ENCODE measurements at places on chromosomes 1 and 21. TPM values are rescaled to one million over a fixed set of nuclear protein-coding genes. Genes with fewer than 3 reads are reported as not detected.

- no peaks in the 10 kb centered on the region for H3K36me3 ChIP-seq
- H3K27me3 ChIP-seq: no peaks in the 10 kb centered on the region
- no peak overlapping the region for H3K4me3 ChIP-seq
- no peaks in the 10 kb centered on the region for H3K4me1 ChIP-seq
- DNase-seq: no peak
These were observed 1693.4 kb downstream of the NCAM2 start for GRCh38 chr21:22691658-22692057.

DNA sequence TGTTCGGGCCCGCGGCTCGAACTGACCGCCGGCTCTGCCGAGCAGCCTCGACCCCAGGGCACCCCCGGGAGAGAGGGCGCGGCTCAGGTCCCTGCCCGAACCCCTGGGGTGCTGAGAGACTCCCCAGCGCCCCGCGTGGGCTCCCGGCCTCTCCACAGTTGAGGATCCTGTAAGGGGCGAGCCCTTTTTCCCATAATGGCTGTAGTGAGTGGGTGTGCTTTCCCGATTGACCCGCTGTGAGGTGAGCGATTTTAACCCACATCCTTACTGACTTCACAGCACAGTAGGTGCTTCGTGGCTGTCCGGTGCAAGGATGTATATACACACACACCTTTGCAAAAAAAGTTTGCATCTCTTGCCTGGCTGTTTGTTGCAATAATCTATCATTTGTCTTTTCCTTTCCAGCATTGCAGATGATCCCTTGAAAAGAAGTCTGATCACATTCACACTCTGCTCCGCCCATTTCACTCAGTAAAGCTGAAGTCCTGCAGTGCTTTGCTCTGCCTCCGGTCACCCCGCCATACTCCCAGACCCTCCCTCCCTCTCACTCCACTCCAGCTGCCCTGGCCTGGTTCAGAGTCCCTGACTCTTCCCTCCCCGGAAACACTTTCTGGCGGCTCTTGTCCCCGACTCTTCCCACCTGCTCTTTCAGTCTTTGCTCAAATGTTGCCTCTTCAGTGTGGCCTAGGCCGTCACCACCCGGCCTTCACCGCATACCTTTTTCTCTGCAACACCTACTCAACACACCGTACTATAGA lies 955 bp upstream of the UBE2G2 start:
- peak overlapping the region; percentile 82 for H3K27ac ChIP-seq
- no peak for DNase-seq
- peaks cover 75% of the 10 kb centered on the region for H3K36me3 ChIP-seq

GRCh38 chr1:40315239-40315794 lies 1.8 kb downstream of the COL9A2 start:
- H3K36me3 ChIP-seq: no peaks in the 10 kb centered on the region
- H3K4me3 ChIP-seq: peak overlapping the region; percentile 79
- peaks cover 9% of the 10 kb centered on the region for H3K27me3 ChIP-seq
- peaks cover 31% of the 10 kb centered on the region for H3K4me1 ChIP-seq

DNA sequence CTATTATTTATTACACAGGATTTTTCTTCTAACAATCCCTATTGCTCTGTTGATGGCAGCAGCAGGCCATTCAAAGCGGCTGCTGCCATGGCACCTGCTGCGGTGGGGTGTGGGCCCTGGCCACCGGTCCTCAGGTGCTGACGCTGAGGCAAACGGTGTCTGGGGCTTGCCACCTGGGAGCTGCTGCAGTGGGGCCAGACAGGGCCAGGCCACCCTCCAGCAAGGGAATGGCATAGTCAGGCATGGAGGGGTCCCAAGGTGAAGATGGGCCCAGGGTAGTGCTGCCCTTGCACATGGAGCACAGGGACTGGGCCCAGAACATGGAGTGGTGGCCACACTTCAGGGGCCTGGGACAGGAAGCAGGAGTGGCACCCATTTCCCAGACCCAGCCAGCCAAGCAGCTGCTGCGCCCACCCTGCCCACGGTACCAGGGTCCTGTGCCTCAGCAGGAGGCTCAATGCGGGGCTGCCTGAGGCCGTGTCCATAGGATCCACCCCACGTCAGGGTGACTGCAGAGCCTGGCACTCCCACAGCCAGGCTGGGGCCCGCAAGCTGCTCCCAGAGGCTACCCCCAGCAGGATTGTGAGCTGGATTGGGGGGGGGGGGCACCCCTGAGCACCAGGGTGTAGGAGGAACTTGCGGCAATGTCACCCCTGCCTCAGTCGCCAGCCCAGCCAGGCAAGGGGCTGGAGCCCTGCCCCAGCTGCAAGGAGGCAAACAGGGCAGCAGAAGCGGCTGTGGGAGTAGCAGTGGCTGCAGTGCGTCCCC lies 53.9 kb upstream of the KRTAP11-1 start:
- no peaks in the 10 kb centered on the region for H3K36me3 ChIP-seq
- H3K27me3 ChIP-seq: no peaks in the 10 kb centered on the region
- no peak overlapping the region for H3K27ac ChIP-seq
- no peak overlapping the region for H3K4me3 ChIP-seq

- no peaks in the 10 kb centered on the region for H3K4me1 ChIP-seq
- H3K4me3 ChIP-seq: no peak overlapping the region
- H3K36me3 ChIP-seq: no peaks in the 10 kb centered on the region
These were observed 42.6 kb downstream of the SIM2 start for GRCh38 chr21:36741506-36741905.

- no peak overlapping the region for H3K27ac ChIP-seq
- H3K36me3 ChIP-seq: no peaks in the 10 kb centered on the region
- H3K27me3 ChIP-seq: no peaks in the 10 kb centered on the region
- no peaks in the 10 kb centered on the region for H3K4me1 ChIP-seq
- no peak overlapping the region for H3K4me3 ChIP-seq
These were observed 490.5 kb upstream of the ADGRL2 start for GRCh38 chr1:81310250-81310649.

DNA sequence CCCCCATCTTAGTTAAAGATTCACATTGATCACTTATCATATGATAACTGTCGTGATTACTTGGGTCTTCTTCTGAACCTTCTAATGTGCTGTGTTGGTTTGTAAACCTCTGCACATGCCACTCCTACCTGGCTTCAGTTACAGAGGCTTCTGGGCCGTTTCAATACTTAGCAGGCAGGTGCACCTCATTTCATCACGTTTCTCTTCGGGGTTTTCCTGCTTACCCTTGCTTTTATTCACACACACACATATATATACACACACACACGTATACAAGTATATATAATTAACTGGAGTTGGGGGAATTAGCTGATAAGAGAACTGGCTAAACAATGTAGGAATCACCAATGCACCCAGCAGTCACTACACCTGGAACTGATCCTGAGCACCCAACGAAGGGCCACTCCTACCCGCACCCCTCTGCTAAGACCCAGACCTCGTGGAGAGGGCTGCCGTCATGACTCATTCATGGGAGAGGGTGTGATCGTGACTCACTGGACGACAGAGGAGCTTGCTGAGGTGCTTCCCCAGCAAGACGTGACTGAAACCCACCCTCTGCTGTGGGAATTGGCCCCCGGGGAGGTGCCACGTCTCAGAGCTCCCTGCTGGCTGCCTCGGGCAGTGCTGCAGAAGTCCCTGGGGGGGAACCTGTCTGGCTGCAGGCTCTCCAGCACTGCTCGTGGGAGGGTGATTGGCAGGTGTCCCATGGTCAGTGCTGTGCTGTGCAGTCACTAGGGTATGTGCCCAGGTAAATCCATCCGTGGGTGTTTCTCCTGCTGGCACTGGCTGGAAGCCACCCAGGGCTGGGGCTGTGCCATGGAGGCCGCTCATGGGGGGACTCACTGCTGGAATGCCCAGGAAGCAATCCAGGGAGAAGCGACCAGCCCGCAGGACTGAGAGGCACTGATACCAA lies 166.6 kb downstream of the DYRK1A start:
- peaks cover 47% of the 10 kb centered on the region for H3K27me3 ChIP-seq
- H3K4me1 ChIP-seq: peaks cover 9% of the 10 kb centered on the region
- DNase-seq: peak; percentile 65
- H3K4me3 ChIP-seq: no peak overlapping the region
- no peaks in the 10 kb centered on the region for H3K36me3 ChIP-seq
- no peak overlapping the region for H3K27ac ChIP-seq

DNA sequence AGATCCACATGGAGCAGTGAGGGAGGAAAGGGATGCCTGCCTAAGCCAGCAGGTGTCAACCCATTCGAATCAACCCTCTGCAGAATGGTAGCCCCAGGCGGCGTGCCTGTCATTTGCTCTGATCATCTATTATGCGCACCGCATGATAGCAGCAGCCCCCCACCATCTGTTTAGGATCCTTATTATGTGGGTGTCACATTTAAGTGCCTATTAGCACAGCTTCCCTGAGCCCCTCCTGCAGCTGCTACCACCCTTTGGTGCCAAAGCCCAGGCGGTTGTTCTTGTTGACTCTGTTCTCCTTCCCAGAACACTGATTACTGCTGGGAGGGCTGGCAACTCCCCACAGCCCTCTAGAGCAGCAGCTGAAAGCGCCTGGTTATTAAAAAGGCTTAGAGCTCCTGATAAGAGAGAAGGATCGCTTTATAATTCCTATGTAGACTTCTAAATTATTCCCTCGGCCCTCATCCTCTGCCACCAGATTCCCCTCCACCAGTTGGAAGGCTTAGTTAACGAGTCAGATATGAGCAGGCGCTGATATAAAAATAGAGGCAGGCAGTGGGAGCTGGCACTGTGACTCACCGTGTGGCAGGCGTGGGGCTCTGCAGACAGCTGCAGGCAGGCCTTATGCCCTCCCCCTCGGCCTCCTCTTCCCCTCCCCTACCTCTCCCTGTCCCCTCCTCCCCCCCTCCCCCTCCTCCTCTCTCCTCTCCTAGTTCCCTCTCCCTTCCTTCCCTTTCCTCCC lies 23.0 kb downstream of the ACTA1 start:
- H3K4me3 ChIP-seq: no peak overlapping the region
- no peaks in the 10 kb centered on the region for H3K36me3 ChIP-seq
- H3K27ac ChIP-seq: no peak overlapping the region
- DNase-seq: peak; percentile 49
- peaks cover 20% of the 10 kb centered on the region for H3K4me1 ChIP-seq
- peaks cover 63% of the 10 kb centered on the region for H3K27me3 ChIP-seq

DNA sequence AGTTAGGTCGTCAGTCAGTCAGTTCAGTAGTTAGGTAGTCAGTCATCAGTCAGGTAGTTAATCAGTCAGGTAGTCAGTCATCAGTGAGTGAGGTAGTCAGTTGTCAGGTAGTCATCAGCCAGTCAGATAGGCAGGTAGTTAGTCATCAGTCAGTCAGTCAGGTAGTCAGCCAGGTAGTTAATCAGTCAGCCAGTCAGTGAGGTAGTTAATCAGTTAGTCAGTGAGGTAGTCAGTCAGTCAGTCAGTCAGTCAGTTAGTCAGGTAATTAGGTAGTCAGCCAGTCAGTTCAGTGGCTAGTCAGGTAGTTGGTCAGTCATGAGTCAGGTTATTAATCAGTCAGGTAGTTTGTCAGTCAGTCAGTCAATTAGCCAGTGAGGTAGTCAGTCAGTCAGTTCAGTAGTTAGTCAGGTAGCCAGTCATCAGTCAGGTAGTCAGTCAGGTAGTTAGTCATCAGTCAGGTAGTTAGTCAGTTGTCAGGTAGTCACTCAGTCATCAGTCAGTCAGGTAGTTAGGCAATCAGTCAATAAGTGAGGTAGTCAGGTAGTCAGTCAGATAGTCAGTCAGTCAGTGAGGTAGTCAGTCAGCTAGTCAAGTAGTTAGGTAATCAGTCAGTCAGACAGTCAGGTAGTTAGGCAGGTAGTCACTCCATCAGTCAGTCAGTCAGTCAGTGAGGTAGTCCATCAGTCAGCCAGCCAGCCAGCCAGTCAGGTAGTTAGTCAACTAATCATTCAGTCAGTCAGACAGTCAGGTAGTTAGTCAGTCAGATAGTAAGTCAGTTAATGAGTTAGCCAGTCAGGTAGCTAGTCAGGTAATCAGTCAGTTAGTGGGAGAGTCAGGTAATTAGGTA lies 16.2 kb downstream of the KRTAP10-1 start:
- H3K27me3 ChIP-seq: no peaks in the 10 kb centered on the region
- no peaks in the 10 kb centered on the region for H3K36me3 ChIP-seq
- H3K4me1 ChIP-seq: no peaks in the 10 kb centered on the region
- H3K27ac ChIP-seq: no peak overlapping the region
- DNase-seq: no peak

- H3K4me1 ChIP-seq: no peaks in the 10 kb centered on the region
- no peak for DNase-seq
- H3K4me3 ChIP-seq: no peak overlapping the region
- H3K27me3 ChIP-seq: peaks cover 30% of the 10 kb centered on the region
- H3K27ac ChIP-seq: no peak overlapping the region
- H3K36me3 ChIP-seq: no peaks in the 10 kb centered on the region
These were observed 87.6 kb downstream of the NENF start for GRCh38 chr1:212520299-212520698.

DNA sequence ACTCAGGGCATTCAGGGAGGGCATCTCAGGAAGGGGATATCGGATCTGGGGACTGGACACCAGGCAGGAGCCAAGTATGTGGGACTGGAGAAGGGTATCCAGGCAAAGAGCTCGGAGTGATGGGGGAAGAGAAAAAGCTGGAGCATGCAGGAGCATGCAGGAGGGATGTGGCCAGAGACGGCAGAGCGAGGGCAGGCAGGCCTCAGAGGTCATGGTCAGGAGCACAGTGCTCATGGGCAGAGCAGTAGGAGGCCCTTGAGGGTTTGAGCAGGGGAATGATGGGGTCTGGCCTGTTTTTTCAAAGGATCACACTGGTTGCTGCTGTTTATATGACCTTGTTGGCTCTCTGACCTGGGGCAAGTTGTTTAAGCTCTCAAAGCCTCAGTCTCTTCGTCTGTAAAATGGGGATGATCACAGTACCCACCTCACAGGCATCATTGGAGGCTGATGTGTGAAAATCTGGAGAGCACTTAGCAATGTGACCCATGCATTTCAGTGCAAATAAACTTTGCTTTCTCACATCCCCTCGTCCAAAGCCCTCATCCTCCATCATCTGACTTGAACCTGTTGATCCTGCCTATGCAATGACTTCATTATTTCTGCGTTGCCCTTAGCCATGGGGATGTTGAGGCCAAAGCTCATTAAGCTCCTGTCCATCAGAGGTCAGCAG lies 273.1 kb downstream of the MATN1 start:
- H3K4me1 ChIP-seq: no peaks in the 10 kb centered on the region
- no peaks in the 10 kb centered on the region for H3K36me3 ChIP-seq
- no peak for DNase-seq
- H3K27ac ChIP-seq: no peak overlapping the region
- peaks cover 2% of the 10 kb centered on the region for H3K27me3 ChIP-seq

- no peaks in the 10 kb centered on the region for H3K36me3 ChIP-seq
- no peak overlapping the region for H3K4me3 ChIP-seq
- no peaks in the 10 kb centered on the region for H3K27me3 ChIP-seq
These were observed 33.1 kb upstream of the LBR start for GRCh38 chr1:225460737-225461532.

- peak overlapping the region; percentile 97 for H3K4me3 ChIP-seq
- no peaks in the 10 kb centered on the region for H3K27me3 ChIP-seq
- H3K36me3 ChIP-seq: peaks cover 7% of the 10 kb centered on the region
- peak overlapping the region; percentile 100 for H3K27ac ChIP-seq
These were observed 685 bp upstream of the VAMP4 start for GRCh38 chr1:171742577-171742922.

GRCh38 chr1:214280386-214281020 lies 456 bp upstream of the SMYD2 start:
- H3K27ac ChIP-seq: peak overlapping the region; percentile 72
- H3K4me1 ChIP-seq: peaks cover 32% of the 10 kb centered on the region
- peak overlapping the region; percentile 77 for H3K4me3 ChIP-seq
- H3K27me3 ChIP-seq: no peaks in the 10 kb centered on the region
- peak; percentile 30 for DNase-seq

GRCh38 chr1:165841582-165842017 lies 14.2 kb downstream of the UCK2 start:
- H3K27me3 ChIP-seq: no peaks in the 10 kb centered on the region
- H3K36me3 ChIP-seq: peaks cover 14% of the 10 kb centered on the region
- H3K4me1 ChIP-seq: peaks cover 34% of the 10 kb centered on the region
- no peak for DNase-seq

RAP1GAP gene
- total RNA-seq: 1.3 TPM

DIRAS3 gene
- total RNA-seq: 0.18 TPM

MATN1 gene
- total RNA-seq: 0.45 TPM

SMCP gene
- total RNA-seq: not detected

ADORA3 gene
- total RNA-seq: not detected

PLPPR5 gene
- 0.07 TPM for total RNA-seq

CHIA gene
- not detected for total RNA-seq

PRAMEF17 gene
- total RNA-seq: not detected

FAAH gene
- 4.7 TPM for total RNA-seq
